ENCODE measurements at places on chromosomes 2 and 18. TPM values are rescaled to one million over a fixed set of nuclear protein-coding genes. Genes with fewer than 3 reads are reported as not detected.

Gene GRHL1
- total RNA-seq: 1.2 TPM

Gene ALKAL2
- total RNA-seq: not detected

Gene THADA
- 21.0 TPM for total RNA-seq

Gene C18orf54
- 12.5 TPM for total RNA-seq

Gene RMC1
- 27.8 TPM for total RNA-seq

Gene PDE1A
- total RNA-seq: 0.07 TPM

Gene GATA6
- total RNA-seq: 0.03 TPM

Gene TTC39C
- 15.9 TPM for total RNA-seq

Gene RBKS
- 1.1 TPM for total RNA-seq

Gene CCDC74A
- total RNA-seq: 13.3 TPM

Gene SNED1
- not detected for total RNA-seq

Gene FBXO48
- 1.6 TPM for total RNA-seq

Gene AOX1
- total RNA-seq: 16.8 TPM

Gene MAP3K19
- not detected for total RNA-seq

Gene TMEM17
- total RNA-seq: 2.5 TPM

Gene ERMN
- not detected for total RNA-seq

Gene GPR35
- total RNA-seq: 0.07 TPM

Gene SERPINB11
- not detected for total RNA-seq

Gene TDRD15
- not detected for total RNA-seq

Gene CTDSP1
- total RNA-seq: 59.0 TPM

Gene COL4A4
- 1.5 TPM for total RNA-seq

Gene DSC2
- 31.4 TPM for total RNA-seq

Gene OXER1
- total RNA-seq: not detected

Gene ECEL1
- total RNA-seq: not detected

Gene TCF23
- total RNA-seq: 0.03 TPM

Gene ALLC
- not detected for total RNA-seq

Gene GKN1
- total RNA-seq: not detected

Gene PKDCC
- not detected for total RNA-seq

Gene RAX
- not detected for total RNA-seq

Gene IL36B
- not detected for total RNA-seq

Gene PID1
- total RNA-seq: 7.7 TPM

Gene GLI2
- total RNA-seq: 0.44 TPM

Gene SLC23A3
- total RNA-seq: 0.75 TPM

Gene ALPI
- total RNA-seq: not detected

Gene UPP2
- total RNA-seq: not detected

Gene MROH2A
- 0.11 TPM for total RNA-seq

Gene ANKRD30B
- total RNA-seq: not detected

Gene LYPD1
- total RNA-seq: not detected

Gene REEP1
- 0.14 TPM for total RNA-seq

Gene CDH19
- total RNA-seq: not detected

Gene PRKAG3
- total RNA-seq: not detected

Gene RGPD4
- not detected for total RNA-seq

Gene VIL1
- not detected for total RNA-seq

Gene TMEM178A
- total RNA-seq: not detected

Gene SPATA3
- total RNA-seq: not detected
